A172 (cell line): ENCODE measurements at places on chromosomes 7 and 10. TPM values are rescaled to one million over a fixed set of nuclear protein-coding genes. Genes with fewer than 3 reads are reported as not detected.

- DNase-seq: no peak
These were observed 37.8 kb downstream of the STEAP4 start for GRCh38 chr7:88268858-88269257.

DNA sequence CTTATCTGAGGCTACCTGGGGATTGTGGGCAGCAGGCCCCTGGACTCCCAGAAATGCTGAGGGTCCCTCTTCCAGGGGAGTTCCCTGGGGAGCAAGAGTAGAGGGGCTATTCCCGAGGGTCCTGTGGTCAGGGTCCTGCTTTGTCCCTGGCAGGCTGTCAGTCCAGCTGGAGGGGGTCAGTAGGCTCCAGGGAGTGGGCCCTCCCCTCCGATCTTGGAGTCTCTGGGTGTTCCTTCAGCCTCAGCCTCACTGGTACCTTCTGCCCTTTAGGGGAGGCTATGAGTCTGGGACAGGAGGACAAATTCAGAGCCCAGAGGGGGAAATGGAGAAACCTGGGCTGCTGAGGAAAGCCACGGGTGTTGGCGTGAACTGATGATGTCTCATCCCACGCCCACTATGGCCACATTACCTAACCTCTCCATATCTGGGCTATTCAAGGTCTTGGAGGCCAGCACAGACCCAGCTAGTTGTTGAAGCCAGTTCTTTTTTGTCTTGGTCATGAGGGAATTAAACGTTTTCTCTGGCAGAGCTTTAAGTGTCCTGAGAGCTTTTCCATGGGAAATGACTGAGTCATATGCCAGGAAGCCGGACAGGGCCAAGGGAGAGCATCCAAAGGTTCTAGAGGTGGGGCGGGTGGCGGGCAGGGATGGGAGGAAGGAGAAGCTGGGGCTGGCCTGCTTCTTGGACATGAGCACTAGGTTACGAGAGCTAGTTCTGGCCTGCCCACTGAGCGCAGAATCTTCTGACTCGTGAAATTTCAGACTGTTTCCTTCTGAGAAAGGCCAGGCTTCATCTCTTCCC, 6.2 kb downstream of the CALHM2 start:
- DNase-seq: peak; percentile 91

DNA sequence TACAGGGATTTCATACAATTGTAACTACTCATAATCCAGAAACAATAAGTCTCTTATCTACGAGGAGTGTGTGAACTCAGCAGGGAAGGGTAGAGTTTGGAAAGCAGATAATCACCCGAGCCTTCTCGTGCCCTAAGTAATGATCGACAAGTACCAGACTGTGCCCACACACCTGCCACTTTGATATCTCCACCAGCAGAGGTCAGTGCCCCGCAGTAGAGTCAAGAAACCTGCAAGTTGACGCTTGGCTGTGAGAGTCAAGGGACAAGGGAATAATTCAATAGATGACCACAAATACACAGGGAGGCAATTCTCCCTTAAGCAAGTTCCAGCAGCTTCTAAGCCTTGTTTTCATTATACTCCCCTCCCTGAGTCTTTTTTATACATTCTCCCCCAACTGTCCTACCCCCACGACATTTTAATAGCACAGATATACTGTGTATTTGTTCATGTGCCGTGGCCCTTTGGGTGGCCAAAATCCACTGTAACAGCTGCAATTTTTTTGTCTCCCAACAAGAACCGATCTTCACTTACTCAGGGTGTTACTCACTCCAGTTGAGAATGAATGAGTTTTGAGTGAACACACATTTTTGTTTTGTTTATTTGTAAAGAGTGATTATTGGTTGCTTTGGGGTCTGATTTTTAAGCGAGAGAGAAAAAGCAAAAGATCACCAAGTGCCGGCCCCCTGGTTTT, 106.9 kb upstream of the RHEB start:
- peak; percentile 45 for DNase-seq

- no peak for DNase-seq
These were observed 50.4 kb downstream of the FOXL3 start for GRCh38 chr7:340200-340937.

DNA sequence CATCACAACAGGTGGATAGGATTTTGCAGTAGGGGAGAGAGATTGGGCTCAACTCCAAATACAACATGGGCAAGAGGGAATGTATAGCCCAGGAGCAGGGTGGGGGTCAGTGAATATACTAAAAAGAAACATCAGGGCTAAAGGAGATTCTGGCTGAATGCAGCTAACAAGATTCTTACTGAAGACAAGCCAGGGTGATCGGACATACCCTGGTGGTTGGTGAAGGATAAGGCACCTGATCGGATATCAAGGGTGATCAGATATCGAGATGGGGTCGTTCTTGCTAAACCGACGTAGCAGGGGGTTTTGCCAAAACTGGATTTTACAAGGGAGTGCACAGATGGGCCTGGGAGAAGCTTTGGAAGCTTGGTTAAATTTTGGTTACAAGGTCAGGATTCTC, 34.4 kb downstream of the WIPF3 start:
- DNase-seq: no peak

DNA sequence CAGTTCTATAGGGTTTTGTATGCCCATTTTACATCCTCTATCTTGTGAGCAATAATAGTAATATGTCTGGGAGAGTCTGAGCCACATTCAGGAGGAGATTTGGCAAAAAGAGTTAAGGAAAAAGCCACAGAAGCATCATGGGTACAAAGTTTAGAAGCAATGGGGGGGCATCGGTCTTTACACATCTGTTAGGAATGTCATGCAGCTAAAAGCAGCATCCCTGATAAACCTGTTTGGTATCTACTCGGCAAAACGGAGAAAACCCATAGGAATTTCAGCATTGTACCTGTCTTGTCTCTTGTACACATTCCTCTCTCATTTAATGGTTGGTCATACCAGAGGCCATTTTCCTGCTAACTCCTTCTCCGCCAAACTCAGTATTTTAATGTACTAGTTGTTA, 12.5 kb upstream of the HERPUD2 start:
- peak; percentile 31 for DNase-seq

GRCh38 chr10:89773081-89773480, 71.7 kb downstream of the KIF20B start:
- no peak for DNase-seq

- no peak for DNase-seq
These were observed 64.8 kb downstream of the C10orf143 start for GRCh38 chr10:130045801-130046321.

DNA sequence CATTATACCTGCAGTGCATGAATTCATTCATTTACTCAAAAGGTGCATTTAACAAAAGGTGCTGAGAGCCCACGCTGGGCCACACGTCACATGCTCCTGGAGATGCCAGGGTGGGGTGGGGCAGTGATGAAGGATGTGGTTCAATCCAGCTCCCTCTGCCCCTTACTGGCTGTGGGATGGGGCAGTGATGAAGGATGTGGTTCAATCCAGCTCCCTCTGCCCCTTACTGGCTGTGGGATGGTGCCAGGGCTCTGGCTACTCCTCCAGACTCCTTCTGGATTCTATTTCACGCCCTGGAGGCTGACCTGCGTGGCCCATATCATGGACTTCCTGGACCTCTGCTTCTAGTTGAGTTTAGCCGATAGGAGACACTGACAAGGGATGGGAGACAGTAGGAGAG, 44.0 kb upstream of the CTBP2 start:
- no peak for DNase-seq

- DNase-seq: no peak
These were observed 7.4 kb downstream of the HNRNPF start for GRCh38 chr10:43401627-43402026.

GRCh38 chr10:62919776-62920175, 103.6 kb upstream of the EGR2 start:
- no peak for DNase-seq

GRCh38 chr10:7435674-7436073, 24.8 kb upstream of the SFMBT2 start:
- no peak for DNase-seq

DNA sequence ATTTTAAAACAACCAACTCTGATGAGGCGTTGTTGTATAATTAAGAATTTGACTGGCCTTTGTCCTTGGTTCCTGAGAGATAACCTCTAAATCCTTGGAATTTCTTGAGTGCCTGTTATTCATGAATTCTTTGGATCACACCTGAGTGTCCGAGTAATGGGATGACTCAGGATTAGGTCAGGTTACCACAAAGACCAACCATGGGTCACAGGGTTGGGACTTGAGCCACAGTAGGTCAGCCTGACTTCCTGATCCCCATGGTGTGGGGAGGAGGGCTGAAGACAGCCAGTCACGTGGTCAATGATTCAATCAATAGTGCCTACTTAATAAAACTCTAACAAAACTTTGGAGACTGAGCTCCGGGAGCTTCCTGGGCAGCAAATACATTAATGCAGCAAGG, 192.5 kb downstream of the GFRA1 start:
- DNase-seq: peak; percentile 96

GRCh38 chr10:36591436-36591835, 534.0 kb upstream of the ANKRD30A start:
- no peak for DNase-seq

GRCh38 chr7:116525298-116525912, 569 bp downstream of the CAV1 start:
- peak; percentile 8 for DNase-seq

DNA sequence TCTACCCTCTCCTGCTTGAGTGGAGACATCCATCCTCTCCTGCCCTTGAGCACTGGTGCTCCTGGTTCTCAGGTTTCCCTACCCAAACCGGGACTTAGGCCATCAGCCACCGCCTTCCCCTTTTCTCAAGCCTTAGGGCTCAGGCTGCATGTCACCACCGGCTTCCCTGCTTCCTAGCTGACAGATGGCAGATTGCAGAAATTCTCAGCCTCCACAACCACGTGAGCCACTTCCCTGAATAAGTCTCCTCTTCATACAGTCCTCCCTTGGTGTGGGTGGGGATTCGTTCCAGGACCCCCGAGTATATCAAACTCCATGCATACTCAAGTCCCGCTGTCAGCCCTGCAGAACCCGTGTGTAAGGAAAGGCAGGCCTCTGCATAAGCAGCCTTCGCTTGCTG, 203.5 kb upstream of the ZNF32 start:
- no peak for DNase-seq

DNA sequence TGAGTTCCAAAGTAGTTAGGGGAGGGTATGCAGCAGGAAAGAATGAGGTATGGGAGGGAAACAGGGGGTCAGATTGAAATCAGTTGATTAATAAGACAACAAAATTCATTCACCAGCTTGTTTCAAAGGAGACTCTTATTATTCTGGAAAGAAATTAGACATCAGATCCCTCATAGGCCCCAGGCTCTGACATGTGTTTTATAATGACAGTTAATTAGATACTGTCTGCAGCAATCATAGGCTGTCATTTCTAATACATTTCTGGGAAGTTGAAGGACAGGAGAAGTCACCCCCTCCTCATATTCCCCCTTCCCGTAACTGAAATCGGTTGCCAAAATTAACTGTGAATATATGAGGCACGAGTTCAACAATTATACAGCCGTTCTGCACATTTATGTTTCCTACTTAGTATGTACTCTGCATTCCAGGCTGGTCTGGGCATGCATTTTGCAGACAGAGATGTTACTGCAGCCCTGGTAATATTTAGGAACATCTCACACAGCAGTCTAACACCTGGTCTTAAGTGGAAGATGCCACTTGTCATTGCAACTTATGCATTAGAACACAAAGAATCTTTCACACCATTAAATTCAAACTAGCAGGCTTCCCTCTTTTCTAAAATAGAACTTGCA, 355.2 kb upstream of the LRGUK start:
- DNase-seq: no peak

DNA sequence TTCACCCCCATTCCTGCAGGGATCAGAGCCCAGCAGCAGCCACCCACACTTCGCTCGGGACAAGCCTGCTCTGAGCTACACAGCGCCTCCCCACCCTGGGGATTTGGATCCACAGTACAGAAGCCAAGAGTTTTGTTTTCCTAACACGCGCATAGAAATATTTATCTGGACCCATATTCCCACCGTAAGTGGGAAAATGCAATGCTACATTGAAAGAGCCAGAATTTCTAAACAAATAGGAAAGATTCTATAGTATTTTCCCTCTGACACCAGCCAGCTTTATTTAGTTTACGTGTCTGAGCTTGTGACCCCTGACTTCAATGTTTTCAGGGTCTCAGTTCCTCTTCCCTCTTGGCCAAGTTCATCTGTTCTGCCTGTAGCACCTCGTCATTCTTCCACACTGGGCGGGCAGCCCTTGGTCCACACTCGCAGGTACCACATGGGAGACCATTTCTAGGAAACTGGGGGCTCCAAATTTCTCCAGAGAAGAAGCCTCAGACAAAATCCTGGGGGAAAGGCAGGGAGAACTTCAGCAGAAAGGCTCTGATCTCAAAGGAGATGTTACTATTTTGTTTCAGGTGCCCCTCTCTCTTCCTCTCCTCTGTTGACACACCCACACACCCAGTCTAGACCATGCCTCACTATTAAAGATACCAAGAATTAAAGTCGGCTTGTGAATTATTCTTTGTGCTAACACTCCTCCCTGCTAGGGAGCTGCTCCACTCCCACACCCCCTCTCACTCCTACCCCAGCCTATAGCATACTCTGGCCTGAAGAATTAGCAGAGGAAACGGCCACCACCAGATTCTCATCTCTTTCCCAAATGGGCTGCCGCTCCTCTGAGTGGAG, 116.0 kb upstream of the PCGF5 start:
- no peak for DNase-seq

DNA sequence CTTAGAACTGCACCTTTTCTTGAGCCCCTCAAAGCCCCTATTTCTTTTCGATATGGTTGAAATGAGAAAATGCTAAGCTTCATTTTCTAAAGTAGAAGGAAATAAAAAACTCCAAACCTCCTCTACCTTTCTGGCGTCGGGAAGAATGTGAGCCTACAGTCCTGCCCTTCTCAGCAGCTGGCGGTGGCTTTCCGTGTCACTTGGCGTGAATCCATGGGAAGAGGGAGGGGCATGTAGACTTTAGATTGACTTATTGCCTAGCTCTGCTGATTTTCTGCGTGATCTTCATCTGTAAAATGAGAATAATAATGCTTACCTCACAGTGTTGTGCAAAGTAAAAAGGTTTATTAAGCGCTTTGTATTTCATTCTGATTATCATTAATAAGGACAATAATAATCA, 35.0 kb downstream of the PRR15 start:
- no peak for DNase-seq

- DNase-seq: no peak
These were observed 891 bp upstream of the WAPL start for GRCh38 chr10:86522510-86522855.

The GHRHR gene
- not detected in 2 replicates for total RNA-seq

The BEND7 gene
- 22.0 and 44.2 TPM in 2 replicates for total RNA-seq

The DGKI gene
- total RNA-seq: 0.29 and 1.1 TPM in 2 replicates

The TAF6 gene
- total RNA-seq: 56.2 and 57.3 TPM in 2 replicates

The FAM24B gene
- total RNA-seq: not detected in 2 replicates

The MMP21 gene
- not detected in 2 replicates for total RNA-seq

The DPP6 gene
- not detected in 2 replicates for total RNA-seq

The VSTM2A gene
- not detected in 2 replicates for total RNA-seq

The UCMA gene
- total RNA-seq: not detected in 2 replicates

The TAS2R41 gene
- total RNA-seq: not detected in 2 replicates

The SNX10 gene
- 23.2 and 28.9 TPM in 2 replicates for total RNA-seq
